ENCODE measurements at places on chromosomes 7 and 10.
A peak's percentile ranks its signal among the peaks of the same experiment; 100 is the strongest.

- ATAC-seq = no peak
These were observed 79.6 kb upstream of the MTPN start for GRCh38 chr7:136056651-136057231.

- ATAC-seq = no peak
These were observed 25.4 kb downstream of the CPVL start for GRCh38 chr7:29120955-29121354.

GRCh38 chr10:8054244-8054493, 319 bp upstream of the GATA3 start:
- ATAC-seq = no peak

DNA sequence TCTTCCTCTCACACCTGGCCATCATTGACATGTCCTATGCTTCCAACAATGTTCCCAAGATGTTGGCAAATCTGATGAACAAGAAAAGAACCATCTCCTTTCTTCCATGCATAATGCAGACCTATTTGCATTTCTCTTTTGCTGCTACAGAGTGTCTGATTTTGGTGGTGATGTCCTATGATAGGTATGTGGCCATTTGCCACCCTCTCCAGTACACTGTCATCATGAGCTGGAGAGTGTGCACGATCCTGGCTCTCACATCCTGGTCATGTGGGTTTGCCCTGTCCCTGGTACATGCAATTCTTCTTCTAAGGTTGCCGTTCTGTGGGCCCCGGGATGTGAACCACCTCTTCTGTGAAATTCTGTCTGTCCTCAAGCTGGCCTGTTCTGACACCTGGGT, 19.2 kb downstream of the OR2A14 start:
- ATAC-seq = no peak

DNA sequence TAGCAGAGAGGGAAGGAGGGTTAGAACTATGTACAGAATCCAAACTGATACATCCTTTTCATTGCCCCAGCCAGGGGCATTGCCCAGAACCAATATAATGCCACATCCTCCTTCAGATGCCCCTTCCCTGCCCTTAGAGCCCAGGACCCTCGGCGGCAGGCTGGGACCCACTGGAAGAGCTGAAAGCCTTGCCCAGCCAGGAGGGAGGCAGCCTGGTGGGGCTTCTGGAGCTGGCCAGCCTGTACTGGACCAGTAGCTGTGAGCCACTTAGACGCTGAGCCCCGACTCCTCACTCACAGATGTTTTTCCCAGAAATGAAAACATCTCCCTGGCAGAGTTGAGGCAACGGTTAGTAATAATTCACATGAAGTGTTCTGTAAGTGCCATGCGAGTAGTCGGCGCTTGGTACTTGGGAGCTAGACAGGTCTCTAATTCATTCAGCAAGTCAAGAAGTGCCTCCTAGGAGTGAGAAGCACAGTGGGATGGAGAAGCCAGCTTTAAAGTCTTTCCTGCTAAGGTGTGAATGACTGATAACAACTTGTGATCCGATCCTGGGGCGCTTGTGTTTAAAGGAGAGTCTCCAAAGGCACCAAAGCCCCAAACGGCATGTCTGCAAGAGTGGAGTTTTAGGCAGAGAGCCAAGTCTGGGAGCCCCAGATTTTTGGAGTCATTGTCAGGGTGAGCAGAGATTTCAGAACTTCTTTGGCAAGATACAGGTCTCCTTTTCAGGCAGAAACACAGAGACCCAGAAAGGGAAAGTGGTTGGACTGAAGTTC, 9.8 kb downstream of the VSIR start:
- no peak for ATAC-seq

DNA sequence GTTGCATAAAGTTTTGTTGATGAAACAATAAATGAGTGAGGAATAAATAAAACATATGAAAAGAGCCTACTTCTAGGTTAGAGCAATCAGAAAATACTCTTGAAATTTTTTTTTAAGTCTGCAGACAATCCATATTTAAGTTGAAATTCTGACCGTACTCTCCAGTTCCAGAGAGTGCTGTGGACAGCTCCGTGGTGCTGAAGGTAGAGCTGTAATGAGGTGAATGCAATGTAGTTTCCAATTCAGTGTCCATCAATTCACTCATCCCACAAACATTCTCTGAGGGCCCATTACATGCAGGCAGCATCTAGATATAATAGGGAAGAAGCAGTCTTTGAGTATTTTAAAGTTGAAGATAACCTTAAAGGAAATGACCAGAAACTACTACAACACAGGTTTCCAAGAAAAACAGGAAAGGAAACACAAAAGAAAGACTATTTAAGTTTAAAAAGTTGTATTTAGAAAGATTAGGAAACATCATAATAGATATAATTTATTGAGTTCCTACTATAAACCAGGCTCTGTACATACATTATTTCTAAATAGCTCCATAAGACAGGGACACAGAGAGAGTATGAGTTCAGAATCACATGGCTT, 44.0 kb upstream of the CRTAC1 start:
- ATAC-seq = no peak

DNA sequence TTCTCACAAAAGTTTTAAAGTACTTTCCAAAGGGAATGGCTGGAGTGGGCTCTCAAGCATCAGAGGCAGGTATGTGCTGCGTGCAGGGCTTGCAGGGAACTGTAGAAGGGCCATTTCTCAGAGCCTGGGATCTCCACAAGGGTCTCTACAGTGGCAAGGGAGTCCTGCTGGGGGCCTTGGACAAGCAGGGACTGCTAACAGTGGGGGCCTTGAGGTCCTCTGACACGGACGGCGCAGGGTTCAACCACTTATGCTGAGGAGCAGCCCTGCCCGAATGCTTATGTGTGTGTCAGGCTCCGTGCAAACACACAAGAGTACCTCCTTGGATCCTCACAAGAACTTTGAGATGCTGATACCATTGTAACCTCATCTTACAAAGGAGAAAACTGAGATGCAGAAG, 342.1 kb upstream of the COBL start:
- ATAC-seq = no peak

- ATAC-seq = no peak
These were observed 46.3 kb downstream of the TAS2R16 start for GRCh38 chr7:122949186-122949585.

GRCh38 chr7:155322530-155322929, 24.9 kb downstream of the INSIG1 start:
- no peak for ATAC-seq

DNA sequence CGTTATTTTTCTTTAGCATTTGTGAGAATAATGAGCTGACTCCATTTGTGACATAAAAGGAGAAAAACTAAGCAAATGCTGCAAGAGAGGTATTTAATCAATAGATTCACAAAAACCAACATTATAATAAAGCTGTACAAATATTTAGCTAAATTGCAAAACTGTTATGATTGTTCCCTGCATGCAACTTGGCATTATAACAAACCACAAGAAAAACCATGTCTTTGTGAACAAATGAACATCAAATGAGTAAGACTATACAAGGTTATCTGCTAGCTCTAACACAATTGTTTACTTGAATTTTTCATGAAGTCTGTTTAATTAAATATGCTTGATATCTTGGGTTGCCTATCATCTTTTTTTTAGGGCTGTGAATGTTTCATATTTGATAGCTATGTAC, 50.8 kb upstream of the PPP1R9A start:
- no peak for ATAC-seq

DNA sequence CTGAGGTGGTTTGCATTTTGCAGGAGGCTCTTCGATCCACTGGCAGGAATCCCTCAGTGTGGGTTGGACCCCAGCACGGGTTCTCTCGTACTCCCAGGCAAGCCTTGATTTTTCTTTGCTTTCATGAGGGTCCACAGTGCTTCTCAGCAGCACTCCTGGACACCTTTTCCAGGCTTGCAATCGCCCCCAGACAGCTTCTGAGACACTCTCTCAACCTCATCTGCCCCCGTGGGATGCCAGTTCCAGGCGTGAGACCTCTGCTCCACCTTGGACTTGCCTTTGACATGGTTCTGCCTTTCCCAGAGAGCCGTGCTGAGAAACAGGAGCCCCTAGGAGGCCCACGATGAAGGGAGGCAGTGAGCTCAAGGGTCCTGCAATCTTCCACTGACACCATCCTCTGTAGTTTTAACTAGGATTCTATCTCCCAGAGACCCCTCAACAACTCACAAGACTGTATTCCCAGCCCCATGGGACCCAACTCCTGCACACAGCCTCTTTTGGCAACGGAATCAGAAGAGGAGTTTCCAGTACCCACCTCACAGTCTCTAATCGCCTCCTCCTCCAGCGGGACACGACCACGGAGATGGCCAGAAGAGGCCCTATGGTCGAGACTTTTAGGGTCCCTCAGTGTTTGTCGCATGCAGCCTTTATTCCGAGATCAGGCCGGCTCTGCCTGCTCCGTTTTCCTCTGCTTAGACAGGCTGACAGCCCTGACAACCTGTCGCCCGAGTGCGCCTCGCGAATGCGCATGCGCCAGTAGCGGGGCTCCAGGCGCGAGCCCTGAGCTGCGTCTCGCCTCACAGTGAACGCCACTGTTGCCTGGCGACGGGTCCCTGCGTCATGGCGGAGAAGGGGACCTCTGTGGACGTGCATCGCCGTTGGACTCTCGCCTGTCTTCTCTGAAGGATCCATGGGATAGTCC, 26.0 kb upstream of the ZNF273 start:
- ATAC-seq = peak; percentile 33

DNA sequence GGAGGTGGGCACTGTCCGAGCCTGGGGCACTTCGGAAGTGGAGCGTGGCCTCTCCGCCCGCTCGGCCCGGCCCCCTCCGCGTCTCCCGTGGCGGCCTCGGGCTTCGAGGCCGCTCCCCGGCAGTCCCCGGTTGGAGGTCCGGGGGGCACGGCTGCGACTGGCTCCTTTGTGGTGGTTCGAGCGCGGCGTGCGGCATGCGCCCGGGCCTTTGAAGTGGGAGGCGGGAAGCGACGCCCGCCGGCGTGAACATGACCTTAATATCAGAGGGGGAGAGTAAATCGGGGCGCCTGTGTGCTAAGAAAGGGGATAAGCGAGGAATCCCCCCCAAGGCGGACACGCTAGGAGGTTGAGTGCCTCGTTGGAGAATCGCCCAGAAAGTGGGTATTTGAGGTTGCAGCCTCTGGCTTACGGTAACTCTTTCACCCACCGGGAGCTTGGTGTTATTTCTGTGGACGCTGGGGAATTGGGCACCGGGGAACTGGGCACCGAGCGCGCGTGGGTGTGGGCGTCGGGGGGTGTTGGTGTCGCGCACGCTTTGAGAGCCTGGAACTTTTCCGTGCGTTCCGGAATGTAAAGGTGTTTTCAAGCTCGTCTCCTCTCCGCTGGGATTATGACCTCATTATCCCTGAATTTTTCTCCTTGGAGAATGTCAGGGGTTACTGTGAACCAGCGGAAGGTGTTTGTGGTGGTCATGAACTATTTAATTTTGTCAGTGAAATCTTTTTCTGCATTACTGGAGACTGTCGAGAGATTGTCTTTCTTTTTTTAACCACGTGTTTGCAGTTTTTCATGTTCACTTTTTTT, 660 bp downstream of the SUV39H2 start:
- ATAC-seq = peak; percentile 15

All from esophagus mucosa (tissue), 1 donor.